Kidney glomerular epithelial cell (primary cell): ENCODE measurements at places on chromosomes 12 and 14.
A peak's percentile ranks its signal among the peaks of the same experiment; 100 is the strongest.

- no peak for DNase-seq
Observed at GRCh38 chr14:83257466-83258439, 1724.1 kb upstream of the SEL1L start.

GRCh38 chr12:16003460-16003859 lies 92.3 kb downstream of the DERA start:
- DNase-seq: no peak

DNA sequence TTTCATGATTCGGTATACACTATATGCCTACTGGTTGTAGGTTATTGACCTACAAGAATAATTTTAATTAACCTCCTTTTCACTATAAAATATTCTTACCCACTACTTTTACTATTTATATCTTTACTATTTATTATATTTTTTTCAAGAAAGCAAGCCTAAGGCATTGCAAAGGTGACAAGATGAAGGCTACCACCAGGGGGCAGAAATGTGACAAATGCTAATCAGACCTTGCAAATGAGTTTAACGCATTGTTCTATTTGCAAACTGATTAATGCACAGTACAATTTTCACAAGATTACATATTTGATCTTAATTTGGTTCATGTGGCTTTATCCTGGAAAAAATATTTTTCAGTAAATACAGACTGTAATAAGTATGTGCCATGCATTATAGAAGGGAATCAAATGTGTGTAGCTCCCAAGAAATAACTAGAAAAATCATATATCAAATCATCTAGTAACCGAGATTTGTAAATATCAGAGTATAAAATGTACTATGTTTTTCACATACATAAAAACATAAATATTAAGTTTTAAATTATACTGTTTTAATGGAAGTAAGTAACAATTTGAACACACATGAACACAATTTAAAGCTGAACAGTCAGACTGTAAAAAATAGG lies 107.0 kb downstream of the ADAMTS20 start:
- DNase-seq: peak; percentile 35

GRCh38 chr12:45220363-45220931 lies 4.6 kb downstream of the ANO6 start:
- no peak for DNase-seq

DNA sequence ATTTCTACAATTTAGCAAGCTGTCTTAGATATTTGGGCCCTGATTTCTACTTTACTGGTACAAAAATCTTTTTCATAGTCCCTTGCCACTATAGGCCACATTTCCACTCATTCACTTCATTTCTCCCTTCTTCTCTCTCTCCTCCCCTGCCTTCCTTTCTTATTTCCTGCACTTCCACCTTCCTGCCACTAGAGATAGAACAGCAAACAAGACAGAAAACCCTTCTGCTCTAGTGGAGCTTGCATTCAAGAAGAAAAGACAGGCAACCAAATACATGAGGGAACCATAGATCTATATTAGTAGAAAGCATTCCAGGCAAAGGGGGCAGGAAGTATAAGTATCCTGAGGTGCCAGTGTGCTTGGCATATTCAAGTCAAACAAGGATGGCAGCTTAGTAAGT lies 623.5 kb downstream of the FLRT2 start:
- DNase-seq: no peak

- DNase-seq: no peak
Observed at GRCh38 chr12:107309020-107309419, 215.7 kb upstream of the CRY1 start.

DNA sequence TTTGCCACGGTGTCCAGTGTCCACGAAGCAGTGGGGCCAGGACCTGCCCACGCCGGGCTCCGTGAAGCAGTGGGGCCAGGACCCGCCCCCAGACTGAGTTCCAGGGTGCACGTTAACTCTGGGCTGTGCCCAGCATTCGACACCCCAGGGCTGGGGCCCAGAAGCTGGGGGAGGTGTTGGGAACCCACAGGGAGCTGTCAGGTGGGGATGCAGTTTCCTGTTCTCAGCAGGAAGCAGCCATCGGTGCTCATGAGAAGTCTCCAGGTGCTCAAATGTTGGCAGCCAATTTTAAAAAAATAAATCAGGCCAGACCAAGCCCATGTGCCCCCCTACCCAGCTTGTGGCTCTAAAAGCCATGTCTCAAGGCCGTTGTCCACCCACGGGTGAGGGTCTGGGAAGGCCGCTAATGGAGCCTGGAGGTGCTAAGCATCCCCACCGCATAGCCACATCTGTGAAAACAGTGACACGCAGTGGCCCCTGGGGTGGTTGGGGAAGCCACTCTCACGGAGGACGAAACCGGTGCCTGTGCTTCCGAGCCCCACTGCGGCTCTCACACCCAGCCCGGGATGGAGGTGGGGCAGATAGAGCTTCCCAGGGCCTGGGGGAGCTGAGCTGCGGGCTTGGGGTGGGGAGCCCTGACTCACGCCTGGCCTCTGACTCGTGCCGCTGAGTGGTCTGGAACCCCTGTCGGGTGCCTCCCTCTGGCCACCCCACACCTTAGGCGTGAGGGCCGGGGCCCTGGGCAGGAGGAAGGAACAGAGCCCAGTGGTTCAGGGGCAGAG lies 53.5 kb downstream of the FBRSL1 start:
- DNase-seq: no peak

GRCh38 chr14:56810147-56810719 lies at the start of gene OTX2:
Gene OTX2, minus strand, starts transcription at chr14:56810479. Its CDS starts 5,023 bp downstream, at chr14:56805456.
- DNase-seq: no peak
